Naive B cell (primary cell): ENCODE measurements at places on chromosomes 7 and 10. TPM values are rescaled to one million over a fixed set of nuclear protein-coding genes. Genes with fewer than 3 reads are reported as not detected.

NRAP gene
- polyA plus RNA-seq, result not detected

INA gene
- polyA plus RNA-seq, result not detected

CYP3A4 gene
- polyA plus RNA-seq, result not detected

DGKB gene
- not detected for polyA plus RNA-seq

PNLIP gene
- not detected for polyA plus RNA-seq

NPTX2 gene
- not detected for polyA plus RNA-seq

TRPV5 gene
- polyA plus RNA-seq, result not detected

TYW1B gene
- polyA plus RNA-seq, result 1.8 TPM

DENND2A gene
- 0.30 TPM for polyA plus RNA-seq

TSPAN13 gene
- polyA plus RNA-seq, result 187 TPM

CALML5 gene
- not detected for polyA plus RNA-seq

PCGF6 gene
- 12.2 TPM for polyA plus RNA-seq

ZFAND2A gene
- polyA plus RNA-seq, result 64.5 TPM
